ENCODE measurements at places on chromosomes 7 and 10.

- no peak for DNase-seq
- H3K4me3 ChIP-seq = no peak overlapping the region
- H3K4me1 ChIP-seq = no peaks in the 10 kb centered on the region
- no peaks in the 10 kb centered on the region for H3K36me3 ChIP-seq
These were observed 23.2 kb upstream of the ARHGAP22 start for GRCh38 chr10:48627984-48628609.

GRCh38 chr7:74051193-74051592, 23.2 kb downstream of the ELN start:
- no peak for DNase-seq
- no peaks in the 10 kb centered on the region for H3K4me1 ChIP-seq
- H3K36me3 ChIP-seq = no peaks in the 10 kb centered on the region
- H3K4me3 ChIP-seq = no peak overlapping the region
- no peaks in the 10 kb centered on the region for H3K27me3 ChIP-seq
- no peak overlapping the region for H3K27ac ChIP-seq

GRCh38 chr10:72523062-72523461, 102.8 kb downstream of the MICU1 start:
- H3K27me3 ChIP-seq = no peaks in the 10 kb centered on the region
- DNase-seq = no peak
- no peaks in the 10 kb centered on the region for H3K36me3 ChIP-seq

GRCh38 chr7:111492234-111492633, 70.1 kb downstream of the IMMP2L start:
- no peak overlapping the region for H3K27ac ChIP-seq
- H3K4me1 ChIP-seq = no peaks in the 10 kb centered on the region
- no peak for DNase-seq
- H3K27me3 ChIP-seq = no peaks in the 10 kb centered on the region
- H3K36me3 ChIP-seq = no peaks in the 10 kb centered on the region

GRCh38 chr7:132578050-132578370, 1.7 kb upstream of the PLXNA4 start:
- H3K4me1 ChIP-seq = no peaks in the 10 kb centered on the region
- no peak overlapping the region for H3K27ac ChIP-seq
- H3K4me3 ChIP-seq = no peak overlapping the region

- H3K4me3 ChIP-seq = no peak overlapping the region
- no peaks in the 10 kb centered on the region for H3K27me3 ChIP-seq
These were observed 201.4 kb upstream of the NRP1 start for GRCh38 chr10:33535866-33536265.

GRCh38 chr7:54843841-54844355, 84.9 kb upstream of the SEC61G start:
- no peak overlapping the region for H3K4me3 ChIP-seq
- H3K36me3 ChIP-seq = no peaks in the 10 kb centered on the region
- no peaks in the 10 kb centered on the region for H3K4me1 ChIP-seq
- DNase-seq = no peak

DNA sequence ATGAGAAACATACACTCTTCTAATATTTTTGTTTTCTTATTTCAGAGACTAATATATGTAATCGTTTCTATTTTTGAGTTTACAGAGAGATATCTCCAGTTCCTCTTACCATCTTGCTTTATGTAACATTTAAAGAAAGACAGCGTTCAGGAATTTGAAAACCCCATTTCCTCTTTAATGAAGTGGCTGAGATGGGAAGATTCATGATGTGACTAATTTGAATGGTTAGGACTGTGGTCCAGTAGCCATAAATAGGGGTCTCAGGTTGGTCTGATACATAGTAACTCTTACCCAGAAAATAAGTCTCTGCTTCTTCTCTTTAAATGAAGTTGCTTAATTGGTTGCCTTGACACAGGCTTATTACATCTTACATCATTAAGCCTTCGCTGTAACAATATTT, 6.9 kb downstream of the KMT2E start:
- H3K4me3 ChIP-seq = no peak overlapping the region
- H3K27me3 ChIP-seq = no peaks in the 10 kb centered on the region
- DNase-seq = no peak
- no peak overlapping the region for H3K27ac ChIP-seq

DNA sequence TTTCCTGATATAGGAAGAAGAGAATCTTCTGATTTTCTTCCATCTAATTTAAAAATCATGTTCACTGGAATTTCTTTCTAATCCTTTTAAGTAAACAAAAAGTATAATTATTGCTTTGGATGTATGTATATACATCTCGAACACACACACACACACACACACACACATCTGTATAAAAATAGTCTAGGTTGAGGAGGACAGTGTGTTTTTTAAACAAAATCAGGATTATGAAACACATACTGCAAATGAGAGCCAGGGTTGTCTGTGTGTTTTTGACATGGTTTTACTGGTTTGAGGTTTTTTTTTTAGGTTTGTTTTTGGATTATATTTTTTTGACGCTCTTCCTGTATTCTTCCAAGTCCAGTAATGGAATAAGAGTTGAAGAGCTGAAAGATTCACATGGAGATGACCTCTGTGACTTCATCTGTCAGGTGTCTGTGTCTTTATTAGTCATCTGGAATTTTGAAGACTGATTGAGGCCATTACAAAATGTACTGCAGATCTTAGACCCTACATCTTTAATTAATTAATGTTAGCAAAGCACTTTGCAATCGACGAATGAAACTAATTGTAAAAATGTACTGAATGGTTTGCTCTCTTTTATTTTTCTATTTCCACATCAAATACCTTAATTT, 237.1 kb downstream of the SUGCT start:
- no peaks in the 10 kb centered on the region for H3K4me1 ChIP-seq
- H3K36me3 ChIP-seq = no peaks in the 10 kb centered on the region
- H3K27ac ChIP-seq = no peak overlapping the region

GRCh38 chr7:137975221-137975620, 26.7 kb downstream of the CREB3L2 start:
- no peaks in the 10 kb centered on the region for H3K4me1 ChIP-seq
- H3K36me3 ChIP-seq = no peaks in the 10 kb centered on the region
- DNase-seq = no peak
- H3K4me3 ChIP-seq = no peak overlapping the region

GRCh38 chr7:141071855-141072547, 1.9 kb upstream of the TMEM178B start:
- no peaks in the 10 kb centered on the region for H3K36me3 ChIP-seq
- H3K4me1 ChIP-seq = peaks cover 4% of the 10 kb centered on the region
- H3K4me3 ChIP-seq = peak overlapping the region; percentile 53

- DNase-seq = no peak
- H3K4me1 ChIP-seq = no peaks in the 10 kb centered on the region
- H3K27me3 ChIP-seq = no peaks in the 10 kb centered on the region
- H3K27ac ChIP-seq = peak overlapping the region; percentile 75
- H3K4me3 ChIP-seq = no peak overlapping the region
These were observed 178.2 kb upstream of the KLF6 start for GRCh38 chr10:3963191-3963673.

DNA sequence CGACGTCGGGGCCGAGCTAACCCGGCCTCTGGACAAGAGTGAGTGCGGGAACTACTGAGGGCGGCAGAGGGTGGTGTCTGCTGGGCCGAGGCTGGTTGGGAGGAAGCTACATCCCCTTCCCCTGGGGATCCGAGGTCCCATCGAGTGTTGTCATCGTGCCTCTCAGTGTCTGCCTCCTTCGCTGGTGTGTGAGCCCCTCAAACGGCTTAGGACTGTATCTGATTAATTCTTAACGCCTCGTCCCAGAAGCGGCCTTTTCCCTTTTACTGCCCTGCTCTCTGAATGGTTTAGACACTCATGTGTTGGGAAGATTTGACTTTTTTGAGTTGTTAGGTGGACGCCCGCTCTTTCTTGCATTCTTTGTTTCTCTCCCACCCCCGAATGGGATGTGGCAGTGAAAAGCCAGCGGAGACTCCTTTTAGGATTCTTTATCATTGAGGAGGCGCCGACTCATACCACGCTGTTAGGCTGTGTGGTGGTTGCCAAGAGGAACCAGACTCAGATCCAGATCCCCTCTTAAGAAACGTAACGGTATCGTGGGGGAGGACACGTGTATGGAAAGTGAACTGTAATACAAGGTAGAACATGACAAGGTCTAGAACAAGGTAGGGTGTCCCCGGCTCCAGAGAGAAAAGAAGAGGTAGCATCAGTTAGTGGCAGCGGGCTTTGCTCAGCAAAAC, 631 bp downstream of the SUPV3L1 start:
- H3K27ac ChIP-seq = peak overlapping the region; percentile 62
- peaks cover 4% of the 10 kb centered on the region for H3K4me1 ChIP-seq
- H3K36me3 ChIP-seq = no peaks in the 10 kb centered on the region
- peak overlapping the region; percentile 100 for H3K4me3 ChIP-seq
- peak; percentile 18 for DNase-seq

DNA sequence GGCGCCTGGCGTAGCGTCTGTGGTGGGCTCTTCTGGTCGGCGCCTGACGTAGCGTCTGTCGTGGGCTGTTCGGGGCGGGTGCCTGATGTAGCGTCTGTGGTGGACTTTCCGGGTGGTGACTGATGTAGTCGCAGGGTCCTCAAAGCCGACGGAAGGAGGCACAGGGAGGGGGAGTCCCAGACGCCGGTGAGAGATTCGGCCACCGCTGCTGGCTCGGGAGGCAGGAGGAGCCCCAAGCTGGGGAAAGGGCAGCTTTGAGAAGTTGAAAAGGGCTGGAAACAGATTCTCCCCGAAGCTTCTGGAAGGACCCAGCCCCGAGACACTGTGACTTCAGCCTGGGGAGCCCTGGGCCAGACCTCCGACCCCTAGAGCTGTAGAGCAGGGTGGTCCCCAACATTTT, 105.7 kb downstream of the DNAJB6 start:
- H3K36me3 ChIP-seq = no peaks in the 10 kb centered on the region

GRCh38 chr7:92834507-92835260, 1.7 kb downstream of the CDK6 start:
- no peaks in the 10 kb centered on the region for H3K27me3 ChIP-seq
- H3K27ac ChIP-seq = peak overlapping the region; percentile 87
- peak; percentile 56 for DNase-seq
- H3K36me3 ChIP-seq = no peaks in the 10 kb centered on the region

- no peaks in the 10 kb centered on the region for H3K27me3 ChIP-seq
- DNase-seq = no peak
- no peak overlapping the region for H3K4me3 ChIP-seq
- H3K27ac ChIP-seq = no peak overlapping the region
- H3K36me3 ChIP-seq = peaks cover 9% of the 10 kb centered on the region
- H3K4me1 ChIP-seq = peaks cover 9% of the 10 kb centered on the region
These were observed 2.8 kb downstream of the ZNF746 start for GRCh38 chr7:149494738-149495368.

DNA sequence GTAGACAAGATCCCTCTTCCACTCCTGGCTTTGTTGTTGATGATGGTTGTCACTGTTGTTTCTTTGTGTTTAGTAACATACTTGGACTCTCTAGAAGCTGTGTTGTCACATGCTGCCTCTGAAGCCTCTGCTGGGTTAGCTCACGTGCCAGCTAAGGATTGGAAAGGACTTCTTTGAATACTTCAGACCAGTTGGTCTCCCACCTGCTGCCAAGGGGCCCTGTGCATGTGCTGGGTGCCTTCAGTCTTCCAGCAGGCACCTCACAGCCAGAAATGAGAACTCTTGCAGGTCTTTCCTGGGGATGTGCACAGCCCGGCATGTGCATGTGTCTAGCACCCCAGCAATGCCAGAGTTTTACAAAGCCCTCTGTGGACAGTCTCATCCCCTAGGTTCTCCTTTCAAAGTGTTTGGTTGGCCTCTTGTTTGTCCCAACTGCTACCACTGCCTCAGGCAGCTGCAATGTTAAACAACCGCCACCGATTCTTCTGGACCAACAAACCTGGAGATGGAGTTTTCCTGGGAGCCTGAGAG, 21.7 kb upstream of the NCAPG2 start:
- no peak overlapping the region for H3K27ac ChIP-seq
- no peak for DNase-seq
- H3K27me3 ChIP-seq = no peaks in the 10 kb centered on the region
- no peaks in the 10 kb centered on the region for H3K36me3 ChIP-seq

- no peak overlapping the region for H3K27ac ChIP-seq
- no peaks in the 10 kb centered on the region for H3K36me3 ChIP-seq
- H3K27me3 ChIP-seq = no peaks in the 10 kb centered on the region
- no peak for DNase-seq
These were observed 48.8 kb downstream of the PNLIPRP3 start for GRCh38 chr10:116476461-116476860.

GRCh38 chr7:80014511-80014910, 120.1 kb upstream of the GNAI1 start:
- H3K4me3 ChIP-seq = no peak overlapping the region
- no peaks in the 10 kb centered on the region for H3K27me3 ChIP-seq
- DNase-seq = no peak
- no peak overlapping the region for H3K27ac ChIP-seq

DNA sequence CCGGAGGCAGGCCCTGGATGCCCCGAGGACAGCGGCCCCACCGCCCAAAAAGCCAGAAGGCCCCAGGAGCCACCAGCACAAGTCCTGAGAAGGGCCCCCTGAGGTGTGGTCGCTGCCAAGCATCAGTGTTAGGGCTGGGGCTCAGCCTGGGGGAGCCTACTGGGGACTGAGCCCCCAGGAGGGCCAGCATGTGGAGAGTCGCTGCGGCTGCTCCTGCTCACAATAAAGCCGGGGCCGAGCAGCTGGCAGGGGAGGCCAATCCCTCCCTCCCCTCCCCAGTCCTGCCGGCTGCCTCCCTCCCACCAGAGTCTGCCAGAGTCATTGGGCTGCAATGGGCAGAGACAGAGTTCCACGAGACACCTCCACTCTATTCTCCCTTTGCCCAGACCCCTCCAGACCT, 3.1 kb upstream of the ASIC3 start:
- H3K27me3 ChIP-seq = no peaks in the 10 kb centered on the region
- H3K4me3 ChIP-seq = no peak overlapping the region
- H3K27ac ChIP-seq = no peak overlapping the region
- no peaks in the 10 kb centered on the region for H3K36me3 ChIP-seq
- no peak for DNase-seq

- peaks cover 15% of the 10 kb centered on the region for H3K4me1 ChIP-seq
- H3K27me3 ChIP-seq = no peaks in the 10 kb centered on the region
- peak overlapping the region; percentile 25 for H3K27ac ChIP-seq
These were observed 145.5 kb downstream of the TCF7L2 start for GRCh38 chr10:113095419-113096127.

GRCh38 chr10:102811346-102811745, 25.9 kb downstream of the CYP17A1 start:
- no peak overlapping the region for H3K27ac ChIP-seq
- peaks cover 21% of the 10 kb centered on the region for H3K36me3 ChIP-seq
- DNase-seq = no peak
- no peak overlapping the region for H3K4me3 ChIP-seq
- H3K27me3 ChIP-seq = no peaks in the 10 kb centered on the region
